ENCODE measurements at places on chromosomes 4 and X.

- DNase-seq = no peak
Observed at GRCh38 chr4:83454686-83455085, 937 bp downstream of the HELQ start.

DNA sequence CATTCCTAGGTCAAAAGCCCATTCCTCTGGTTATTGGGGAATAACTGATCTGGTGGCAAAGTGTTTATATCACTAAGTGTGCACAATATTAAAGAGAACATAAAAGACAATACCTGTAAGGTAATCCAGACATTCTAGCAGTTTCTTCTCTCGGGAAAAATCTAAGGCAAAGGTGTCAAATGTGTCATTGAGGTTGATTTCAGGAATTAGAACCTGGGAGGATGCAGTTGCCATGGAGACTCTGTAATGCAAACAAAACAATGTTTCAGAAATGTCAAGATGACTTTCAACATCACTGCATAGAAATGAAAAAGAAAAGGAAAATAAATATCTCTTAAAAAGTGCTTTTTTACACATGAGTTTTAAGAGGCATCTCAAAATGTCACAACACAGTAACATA, 145.9 kb downstream of the MID1 start:
- no peak for DNase-seq

- no peak for DNase-seq
Observed at GRCh38 chrX:10628906-10629305, 8.5 kb upstream of the MID1 start.

GRCh38 chr4:158540125-158540907, 18.6 kb downstream of the RXFP1 start:
- DNase-seq = no peak

GRCh38 chr4:32455231-32455630, 1735.1 kb downstream of the PCDH7 start:
- DNase-seq = no peak

DNA sequence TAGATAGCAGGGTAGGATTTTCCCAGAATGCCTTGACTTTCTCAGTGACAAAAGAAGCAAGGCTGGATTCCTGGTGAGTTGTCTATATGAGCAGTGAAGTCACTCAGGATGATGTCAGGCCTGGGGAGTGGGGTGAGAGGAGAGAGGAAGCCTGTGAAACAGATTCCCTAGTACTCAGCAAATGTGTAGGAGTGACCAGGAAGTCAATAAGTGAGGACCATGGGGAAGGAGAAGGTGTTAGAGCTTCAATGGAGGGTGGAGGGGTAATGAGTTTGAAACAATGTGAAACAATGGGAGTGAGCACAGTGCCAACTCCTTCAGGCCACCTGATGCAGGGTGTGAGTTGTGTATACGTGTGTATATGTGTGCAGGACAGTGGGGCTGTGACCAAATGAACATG, 2.4 kb upstream of the SLC9A6 start:
- DNase-seq = no peak

GRCh38 chrX:46268412-46268811, 276.8 kb downstream of the ZNF674 start:
- no peak for DNase-seq

- no peak for DNase-seq
Observed at GRCh38 chrX:68697036-68697435, 49.6 kb downstream of the STARD8 start.

- DNase-seq = no peak
Observed at GRCh38 chrX:107505223-107505622, 55.8 kb downstream of the FRMPD3 start.

DNA sequence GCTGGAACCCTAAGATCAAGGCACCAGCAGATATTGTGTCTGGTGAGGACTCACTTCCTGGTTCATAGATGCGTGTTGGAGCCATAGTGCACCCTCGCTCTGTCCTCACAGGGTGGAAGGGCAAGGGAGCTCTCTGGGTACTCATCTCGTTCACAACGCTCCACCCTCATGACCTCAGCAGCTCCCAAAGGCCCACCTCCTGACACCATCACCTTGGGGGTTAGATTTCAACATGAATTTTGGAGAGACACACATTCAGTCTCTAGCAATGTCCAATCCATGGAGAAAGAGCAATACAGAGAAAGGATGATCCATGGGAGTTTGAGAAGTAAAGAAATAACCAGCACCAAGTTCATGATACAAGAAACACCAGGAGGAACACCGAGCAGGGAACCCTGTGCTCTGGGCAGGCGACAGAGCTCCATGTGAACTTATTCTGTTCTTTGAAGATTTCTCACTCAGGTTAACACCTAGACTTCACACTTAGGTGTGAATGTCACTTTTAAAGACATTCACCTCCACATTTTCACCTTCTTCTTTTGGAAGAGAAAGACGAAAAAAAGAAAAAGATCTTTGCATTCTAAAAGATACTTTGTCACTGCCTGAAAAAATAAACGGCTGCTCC, 171.8 kb upstream of the FAM9B start:
- DNase-seq = no peak

GRCh38 chrX:129797251-129797906, 17.6 kb downstream of the SASH3 start:
- no peak for DNase-seq

- no peak for DNase-seq
Observed at GRCh38 chr4:167890226-167890625, 202.1 kb upstream of the ANXA10 start.

DNA sequence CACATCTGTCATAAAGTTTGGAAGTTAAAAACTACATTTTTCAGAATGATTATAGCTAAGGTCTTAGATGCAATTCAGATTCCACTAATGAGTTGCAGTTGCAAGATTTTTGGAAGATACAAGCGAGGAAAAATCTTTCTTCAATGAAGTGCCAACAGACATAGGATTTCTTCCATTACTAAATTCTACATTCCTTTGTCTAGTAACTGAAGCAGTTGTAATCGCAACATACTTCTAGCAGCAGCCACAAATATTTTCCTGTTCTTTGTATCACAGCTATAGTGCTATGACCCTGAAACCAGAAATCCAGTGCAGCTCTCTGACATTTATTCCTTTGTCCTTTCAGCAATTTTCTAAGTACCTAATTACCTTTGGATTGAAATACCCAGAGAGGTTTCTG, 225.2 kb upstream of the SLIT2 start:
- DNase-seq = no peak

DNA sequence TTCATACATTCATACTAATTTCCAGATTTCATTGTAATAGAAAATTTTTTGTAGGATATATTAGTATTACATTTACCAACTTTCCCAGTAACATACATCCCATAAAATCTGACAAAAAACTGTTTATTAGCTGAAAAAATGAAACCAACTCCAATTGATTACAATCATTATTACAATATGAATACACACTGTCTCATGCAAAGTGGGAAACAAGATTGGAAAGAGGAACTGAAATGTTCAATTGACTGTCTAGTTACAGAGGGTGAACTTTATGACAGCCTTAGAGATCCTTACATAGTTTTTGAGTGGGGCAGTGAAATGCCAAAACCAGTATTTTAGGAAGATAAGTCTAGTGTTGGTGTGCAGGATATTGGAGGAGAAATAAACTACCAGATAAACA, 2.3 kb upstream of the AMBN start:
- no peak for DNase-seq

DNA sequence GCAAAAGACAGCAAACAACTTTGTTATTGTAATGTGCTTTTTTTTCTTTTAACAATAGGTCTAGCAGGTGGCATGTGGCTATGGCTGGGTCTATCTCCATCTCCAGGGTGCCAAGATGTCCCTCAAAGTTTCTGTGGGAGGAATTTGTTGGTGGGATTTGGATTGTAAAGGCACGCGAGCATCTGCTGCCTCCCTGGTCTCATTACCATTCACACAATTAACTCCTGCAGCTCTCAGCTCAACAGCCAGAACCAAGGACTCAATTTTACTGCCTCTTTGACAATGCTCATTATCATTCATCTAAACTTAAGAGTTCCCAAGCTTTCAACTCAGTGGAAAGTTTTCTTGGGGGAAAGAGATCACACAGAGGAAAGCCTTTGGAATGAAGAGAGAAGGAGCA, 10.9 kb upstream of the PCDH18 start:
- no peak for DNase-seq

GRCh38 chrX:12412561-12412960, 274.3 kb downstream of the FRMPD4 start:
- DNase-seq = no peak

DNA sequence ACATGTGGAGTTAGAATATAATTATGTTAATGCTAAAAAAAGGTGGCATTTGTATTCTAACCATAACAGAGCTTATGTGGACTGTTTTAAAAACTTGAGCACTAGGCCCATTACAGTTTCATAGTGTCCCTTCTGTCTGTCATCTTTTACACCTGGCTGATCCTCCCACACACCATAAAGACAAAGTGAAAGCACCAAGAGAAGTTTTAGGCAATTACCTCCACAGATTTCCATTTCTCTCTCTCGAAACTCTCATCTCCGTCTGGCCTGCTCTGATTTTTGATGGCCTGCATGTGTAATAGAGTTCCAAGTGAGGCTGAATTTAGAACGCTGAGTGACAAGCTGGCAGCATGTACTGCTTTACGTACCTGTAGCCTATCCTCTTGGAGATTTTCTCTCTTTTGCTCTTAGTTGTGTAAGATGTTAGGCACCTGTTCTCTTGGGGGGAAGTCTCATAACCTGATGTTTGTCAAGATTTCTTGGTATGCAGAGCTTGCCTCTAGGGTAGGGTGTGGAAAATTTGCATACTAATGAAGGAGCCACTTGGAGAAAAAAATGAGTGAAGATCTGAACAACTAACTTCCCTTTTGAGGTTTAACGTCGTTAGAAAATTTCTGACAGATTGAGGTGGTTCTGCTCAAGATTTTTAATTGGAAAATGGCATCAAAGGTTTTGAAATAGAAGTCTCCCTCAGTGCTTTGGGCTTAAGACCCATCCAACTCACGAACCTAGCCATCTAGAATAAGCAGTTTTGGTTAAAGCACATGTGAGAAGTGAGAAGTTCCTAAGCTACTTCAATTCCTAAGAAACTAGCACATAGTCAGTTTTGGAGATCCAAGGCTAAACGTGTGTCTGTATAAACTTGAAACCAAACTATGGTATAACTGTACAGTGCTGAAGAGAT, 57.6 kb upstream of the RAP1GDS1 start:
- no peak for DNase-seq

- DNase-seq = no peak
Observed at GRCh38 chr4:140304346-140304745, 69.1 kb upstream of the SCOC start.

- DNase-seq = peak; percentile 20
Observed at GRCh38 chr4:134201216-134202161, at the start of gene PABPC4L. PABPC4L (minus strand) TSS chr4:134201789; CDS start chr4:134201019, 770 bp downstream.

DNA sequence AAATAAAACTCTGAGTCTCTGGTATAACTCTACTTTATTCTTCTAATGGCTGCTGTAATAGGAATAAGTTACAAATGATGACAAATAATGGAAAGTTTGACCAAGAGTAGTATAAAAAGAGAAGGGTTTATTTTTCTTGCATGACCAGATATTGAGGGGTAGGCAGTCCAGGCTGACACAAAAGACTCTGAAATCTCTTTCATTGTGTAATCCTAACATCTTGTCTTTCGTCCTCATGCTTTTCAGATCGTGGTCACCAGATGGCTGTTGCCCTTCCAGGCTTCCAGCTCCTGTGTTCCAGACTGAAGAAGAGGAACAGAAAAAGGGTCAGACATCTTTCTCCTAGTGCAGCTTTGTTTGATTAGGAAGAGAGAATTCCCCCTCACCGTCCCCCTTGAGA, 176.9 kb upstream of the GK2 start:
- DNase-seq = no peak

GRCh38 chr4:7344636-7345155, 90.0 kb downstream of the PSAPL1 start:
- DNase-seq = no peak

- DNase-seq = no peak
Observed at GRCh38 chrX:5852941-5853340, 375.7 kb downstream of the NLGN4X start.

GRCh38 chrX:75596178-75596577, 73.3 kb upstream of the ZDHHC15 start:
- DNase-seq = no peak

- no peak for DNase-seq
Observed at GRCh38 chr4:77728420-77728819, 90.7 kb downstream of the CNOT6L start.

GRCh38 chrX:40266490-40267333, 169.0 kb upstream of the BCOR start:
- DNase-seq = no peak

DNA sequence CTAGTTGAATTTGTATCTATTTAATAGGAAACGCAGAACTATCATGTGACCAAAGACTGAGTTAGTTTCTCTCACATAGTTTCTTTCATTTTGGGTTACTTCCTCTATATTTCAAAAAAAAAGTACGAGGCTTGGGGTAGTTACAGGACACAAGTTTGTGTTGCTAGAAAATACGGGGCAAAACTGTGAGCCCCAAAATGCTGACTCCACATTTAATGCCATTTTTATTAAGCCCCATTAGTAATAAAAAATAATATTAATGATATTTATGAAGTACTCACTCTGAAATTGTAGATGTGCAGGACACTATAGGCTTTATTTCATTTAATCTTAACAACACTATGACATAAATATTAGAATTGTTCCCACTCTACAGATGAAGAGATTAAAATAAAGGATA, 268.6 kb downstream of the DTHD1 start:
- DNase-seq = no peak

DNA sequence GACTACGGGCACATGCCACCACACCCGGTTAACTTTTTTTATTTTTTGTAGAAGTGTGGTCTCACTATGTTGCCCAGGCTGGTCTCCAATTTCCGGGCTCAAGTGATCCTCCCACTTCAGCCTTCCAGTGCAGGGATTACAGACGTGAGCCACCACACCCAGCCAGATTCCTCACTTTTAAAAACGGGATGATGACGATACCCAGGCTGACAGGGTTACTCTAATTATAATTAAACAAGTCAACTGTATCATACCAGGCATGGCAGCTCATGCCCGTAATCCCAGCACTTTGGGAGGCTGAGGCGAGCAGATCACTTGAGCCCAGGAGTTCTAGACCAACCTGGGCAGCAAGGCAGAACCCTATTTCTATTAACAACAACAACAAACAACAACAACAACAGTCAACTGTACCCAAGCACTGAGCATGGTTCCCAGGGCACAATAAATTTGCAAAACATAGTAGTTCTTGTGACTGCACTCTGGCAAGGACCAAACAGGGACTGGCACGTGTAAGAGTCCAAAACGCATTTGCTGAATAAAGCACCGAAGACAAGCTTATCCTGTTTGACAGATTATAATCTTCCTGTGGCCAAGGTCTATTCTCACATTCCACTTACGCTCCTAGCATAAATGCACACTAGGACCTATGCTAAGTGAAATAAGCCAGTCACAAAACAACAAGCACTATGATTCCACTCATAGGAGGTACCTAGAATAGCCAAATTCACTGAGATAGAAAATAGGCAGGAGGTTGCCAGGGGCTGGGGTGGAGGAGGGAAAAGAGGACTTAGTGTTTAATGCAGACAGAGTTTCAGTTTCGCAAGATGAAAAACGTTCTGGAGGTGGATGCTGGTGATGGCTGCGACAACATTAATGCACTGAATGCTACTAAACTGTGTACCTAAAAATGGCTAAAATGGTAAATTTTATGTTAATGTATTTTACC, 77.5 kb downstream of the IRF2 start:
- no peak for DNase-seq

- DNase-seq = no peak
Observed at GRCh38 chrX:115029869-115030570, 12.6 kb upstream of the IL13RA2 start.

Measured in AG04450 (cell line).